NCI-H1105 treated with DMSO at 0.1 percent for 48 hours (cell line): ENCODE measurements at places on chromosomes 3 and 15.

GRCh38 chr3:188946351-188947240 is 225.2 kb upstream of the TPRG1 start:
- no peak for DNase-seq

DNA sequence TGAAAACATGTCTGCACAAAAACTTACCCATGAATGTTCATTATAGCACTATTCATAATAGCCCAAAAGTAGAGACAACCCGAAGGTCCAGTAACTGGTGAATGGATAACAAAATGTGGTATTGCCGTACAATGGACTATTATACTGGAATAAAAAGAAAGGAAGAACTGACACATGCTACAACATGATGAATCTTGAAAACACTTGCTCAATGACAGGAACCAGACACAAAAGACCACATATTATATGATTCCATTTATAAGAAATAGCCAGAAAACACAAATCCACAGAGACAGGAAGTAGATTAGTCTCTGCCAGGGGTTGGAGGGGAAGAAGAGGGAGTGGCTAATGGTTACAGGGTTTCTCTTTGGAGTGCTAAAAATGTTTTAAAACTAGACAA is 18.3 kb downstream of the SHC4 start:
- no peak for DNase-seq

DNA sequence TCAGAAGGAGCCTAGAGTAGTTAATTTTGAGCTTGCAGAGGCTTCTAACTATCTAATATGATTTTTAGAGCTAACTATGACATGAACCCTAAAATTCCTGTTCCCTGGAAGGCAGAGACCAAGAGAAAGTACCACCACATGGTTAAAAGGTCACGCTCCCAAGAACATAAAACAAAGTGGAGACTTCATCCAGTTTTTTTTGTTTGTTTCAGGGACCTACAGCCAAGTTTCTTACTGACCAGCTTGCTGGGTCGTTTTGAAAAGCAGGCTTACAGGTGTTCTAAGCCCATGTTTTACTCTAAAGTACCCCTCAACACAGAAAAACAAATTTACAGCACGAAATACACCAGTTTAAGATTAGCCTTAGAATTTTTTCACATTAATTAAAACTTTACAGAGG is 39.6 kb upstream of the SKIL start:
- DNase-seq = no peak

GRCh38 chr15:100959066-100960050 is 40.2 kb downstream of the LRRK1 start:
- DNase-seq = no peak

- DNase-seq = no peak
Observed at GRCh38 chr15:67186226-67186649, 68.2 kb downstream of the AAGAB start.

- DNase-seq = no peak
Observed at GRCh38 chr15:70767667-70768066, 4.3 kb upstream of the UACA start.

GRCh38 chr3:195907684-195907933 is 742 bp downstream of the TNK2 start:
- no peak for DNase-seq

- DNase-seq = peak; percentile 66
Observed at GRCh38 chr3:113695786-113696645, at the start of gene USF3. Gene USF3, minus strand, starts transcription at chr3:113696642. Its CDS starts 21,764 bp downstream, at chr3:113674878.

DNA sequence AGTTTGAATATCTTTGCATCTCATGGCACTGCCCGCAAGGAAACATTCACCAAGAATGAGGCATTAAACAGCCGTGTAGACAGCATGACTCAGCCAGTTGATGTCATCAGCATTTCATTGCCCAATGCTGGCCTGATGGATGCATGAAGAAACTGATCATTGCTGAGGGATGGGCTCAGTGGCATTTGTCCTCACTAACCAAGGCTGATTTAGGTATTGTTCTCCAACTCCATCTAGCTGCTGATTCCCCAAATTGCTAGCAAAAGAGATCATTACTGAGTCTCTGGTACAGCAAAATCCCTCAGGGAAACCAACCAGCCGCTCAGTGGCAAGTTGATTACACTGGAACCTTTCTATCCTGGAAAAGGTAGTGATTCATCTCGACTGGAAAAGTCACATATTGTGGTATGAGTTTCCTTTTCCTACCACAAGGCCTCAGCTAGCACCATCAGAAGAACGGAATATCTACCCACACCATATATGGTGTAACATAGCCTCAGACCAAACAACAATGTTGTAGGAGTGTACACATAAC is 186.5 kb upstream of the GAP43 start:
- no peak for DNase-seq

DNA sequence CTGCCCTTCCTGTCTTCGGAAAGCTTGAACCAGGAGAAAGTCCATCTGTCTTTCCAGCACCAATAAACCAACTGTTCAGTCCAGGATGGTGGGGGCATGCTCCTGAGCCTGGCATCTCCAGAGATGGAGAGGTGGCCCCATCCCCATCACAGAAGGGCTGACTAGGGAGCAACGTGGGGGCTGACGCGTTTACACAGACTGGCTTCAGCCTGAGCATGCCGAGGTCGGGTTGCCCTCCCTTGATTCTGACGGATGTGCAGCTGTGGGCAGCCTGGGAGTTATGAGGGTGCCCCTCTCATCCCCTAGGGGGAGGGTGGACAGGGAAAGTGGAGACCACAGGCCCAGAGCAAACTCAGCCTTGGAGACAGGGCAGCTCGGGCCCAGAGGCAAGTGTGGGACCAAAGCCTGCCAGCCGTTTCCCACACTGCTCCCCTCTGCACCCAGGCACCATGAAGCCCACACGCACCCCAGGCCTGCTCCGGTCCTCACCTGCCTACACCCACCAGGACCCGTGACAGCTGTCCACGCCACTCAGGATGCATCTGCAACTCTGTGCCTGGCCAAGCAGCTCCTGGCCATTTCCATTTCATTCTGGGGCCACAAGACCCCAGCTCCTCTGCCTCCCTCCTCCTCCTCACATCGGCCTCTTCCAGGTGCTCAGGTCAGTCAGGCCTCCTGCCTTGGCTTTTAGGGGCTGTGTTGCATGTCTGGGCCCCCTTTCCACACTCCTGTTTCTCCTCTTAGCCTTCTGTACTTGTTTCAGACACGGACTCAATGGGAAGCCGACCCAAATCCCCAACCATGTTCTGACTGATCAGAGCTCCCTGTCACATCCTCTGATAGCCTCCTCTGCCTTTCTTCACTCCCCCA is 48.2 kb upstream of the SLC41A3 start:
- no peak for DNase-seq

GRCh38 chr3:25380222-25380739 is 47.8 kb upstream of the RARB start:
- DNase-seq = no peak

DNA sequence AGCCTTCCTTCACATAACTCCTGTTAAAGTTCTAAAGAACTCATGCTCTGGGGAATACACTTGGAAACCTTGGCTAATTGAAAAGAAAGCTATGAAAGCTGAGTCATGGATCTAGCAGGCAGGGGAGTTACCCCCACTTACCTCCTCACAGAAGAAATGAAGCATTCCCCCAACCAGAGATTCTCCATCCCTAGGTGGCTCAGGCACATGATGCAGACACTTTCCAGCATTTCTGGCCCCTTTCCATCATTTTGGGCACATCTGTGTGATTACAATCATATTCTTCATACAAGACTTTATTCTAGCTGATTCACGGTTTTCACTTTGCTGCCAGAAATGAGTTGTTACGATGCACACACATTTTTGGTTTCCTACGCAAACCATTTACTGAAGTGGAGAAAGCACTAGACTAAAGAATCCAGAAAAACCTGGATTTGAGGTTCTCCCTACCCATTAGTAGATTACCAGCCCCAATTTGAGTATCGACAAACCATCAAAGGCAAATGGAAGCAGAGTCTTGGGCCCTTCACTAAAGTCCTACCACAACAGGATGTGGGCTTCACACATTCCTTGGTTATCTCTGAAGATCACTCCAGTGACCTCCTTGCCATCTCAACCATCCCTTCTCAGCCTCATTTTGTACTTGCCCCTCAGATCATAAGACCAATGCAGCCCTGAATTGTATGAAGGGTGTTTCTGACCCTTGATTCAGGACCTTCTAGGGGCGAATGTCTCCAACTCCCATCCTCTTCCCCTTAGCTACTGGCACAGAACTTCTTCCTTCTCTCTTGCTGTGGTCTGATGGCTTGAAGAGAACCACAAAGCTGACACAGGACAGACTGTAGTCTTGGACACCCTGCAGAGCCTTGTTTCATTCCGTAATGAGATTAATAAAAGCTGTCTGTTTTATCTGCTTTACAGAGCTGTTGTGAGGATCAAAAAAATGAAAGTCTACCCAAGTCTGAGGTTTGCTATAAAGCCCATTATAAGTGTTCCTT is 42.5 kb upstream of the SNRK start:
- DNase-seq = no peak

DNA sequence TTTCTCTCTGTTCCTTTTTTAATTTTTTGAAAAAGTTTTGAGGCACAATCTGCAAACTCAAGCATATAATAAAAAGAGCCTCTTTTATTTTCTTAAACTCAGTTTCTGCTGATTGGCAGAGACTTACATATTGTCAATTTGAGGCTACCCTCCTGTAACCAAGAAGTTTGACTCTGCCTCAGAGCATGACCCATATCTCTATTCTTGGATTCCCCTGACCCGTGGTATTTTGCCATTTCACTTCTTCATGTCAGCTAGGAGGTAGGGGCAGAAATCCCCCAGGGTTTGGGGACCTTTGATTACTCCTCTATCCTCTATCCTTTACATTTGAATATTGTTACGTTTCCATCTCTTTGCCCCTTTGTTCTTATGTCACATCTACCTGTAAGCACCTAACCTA is 479.1 kb upstream of the ALCAM start:
- no peak for DNase-seq

DNA sequence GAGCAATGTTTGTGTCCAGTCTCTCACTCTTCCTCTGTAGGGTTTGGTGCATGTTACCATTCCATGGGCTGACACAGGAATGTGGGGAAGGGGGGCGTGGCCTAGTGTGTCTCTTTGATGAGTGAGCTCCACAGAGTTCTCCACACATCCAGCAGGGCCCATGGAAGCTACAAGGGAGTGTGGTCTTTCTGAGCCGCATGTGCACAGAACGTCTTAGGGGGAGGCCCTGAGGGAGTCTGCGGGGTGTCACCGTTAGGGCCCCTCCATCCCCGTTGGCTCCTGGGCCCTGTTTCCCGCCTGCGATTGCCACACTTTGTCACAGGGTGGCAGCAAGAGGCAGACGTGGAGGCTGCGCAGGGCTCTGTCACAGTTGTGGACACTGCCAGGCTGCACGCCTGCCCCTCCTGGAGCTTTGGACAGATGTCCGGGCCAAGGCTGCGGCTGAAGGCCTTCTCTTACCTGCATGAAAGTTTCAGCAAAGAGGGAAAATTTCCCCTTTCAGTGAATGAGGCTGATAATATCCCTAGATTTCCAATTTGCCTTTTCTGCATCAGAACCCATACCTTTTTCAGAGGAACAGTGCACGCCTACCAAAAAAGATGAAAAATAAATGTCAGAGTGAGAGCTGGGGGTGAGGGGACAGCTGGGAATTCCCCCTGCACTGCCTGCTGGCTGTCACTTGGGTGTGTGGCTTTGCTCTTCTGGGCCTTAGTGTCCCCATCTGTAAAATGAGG is 24.3 kb downstream of the CACNA2D3 start:
- DNase-seq = peak; percentile 9

- DNase-seq = no peak
Observed at GRCh38 chr15:46646490-46646889, 1011.7 kb downstream of the SQOR start.

DNA sequence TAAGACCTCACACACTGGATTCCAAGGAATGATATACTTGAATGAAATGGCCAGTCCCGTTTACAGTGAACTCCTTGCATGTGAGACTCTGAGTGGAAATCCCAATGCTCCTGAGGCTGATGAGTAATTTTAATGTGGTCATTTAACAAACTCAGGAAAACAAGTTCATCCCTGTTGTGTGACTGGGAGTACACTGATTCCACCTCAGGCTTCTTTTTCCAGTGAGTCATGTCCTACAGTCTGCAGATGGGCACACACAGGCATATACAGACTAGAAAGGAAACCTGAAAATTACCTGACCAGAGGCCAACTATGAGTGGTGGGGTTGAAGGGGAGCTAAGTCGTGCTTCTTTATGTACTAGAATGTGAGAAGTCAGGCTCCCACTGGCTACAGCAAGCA is 5.8 kb downstream of the SQOR start:
- DNase-seq = no peak

DNA sequence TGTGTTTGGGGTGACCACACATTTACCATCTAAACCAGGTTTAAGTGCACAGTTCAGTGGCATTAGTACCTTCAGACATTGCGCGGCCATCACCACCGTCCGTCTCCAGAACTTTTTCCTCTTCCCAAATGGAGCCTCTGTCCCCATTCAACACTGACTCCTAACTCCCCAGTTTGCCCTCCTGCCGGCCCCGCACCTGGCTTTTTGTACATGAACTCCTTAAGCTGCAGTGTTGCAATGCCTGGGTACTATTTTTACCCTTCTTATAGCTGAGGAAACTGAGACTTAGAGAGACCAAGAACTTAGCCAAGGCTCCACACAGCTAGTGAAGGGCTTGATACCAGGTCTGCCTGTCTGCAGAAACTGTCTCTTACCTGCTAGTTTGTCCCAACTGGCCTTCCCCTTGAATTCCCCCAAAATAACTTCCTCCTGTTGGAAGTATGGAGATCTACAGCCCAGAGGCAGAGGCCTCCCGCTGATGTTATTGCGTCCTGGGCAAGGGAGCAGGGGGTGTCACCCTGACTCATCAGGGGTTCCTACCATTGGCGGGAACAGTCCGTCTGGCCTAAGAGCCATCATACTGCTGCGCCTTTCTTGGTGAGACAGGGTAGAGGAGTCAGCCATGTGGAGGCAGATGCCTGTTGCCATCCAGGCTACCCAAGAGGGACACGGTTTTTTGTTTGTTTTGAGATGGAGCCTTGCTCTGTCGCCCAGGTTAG is 65.6 kb downstream of the GRIP2 start:
- DNase-seq = no peak

DNA sequence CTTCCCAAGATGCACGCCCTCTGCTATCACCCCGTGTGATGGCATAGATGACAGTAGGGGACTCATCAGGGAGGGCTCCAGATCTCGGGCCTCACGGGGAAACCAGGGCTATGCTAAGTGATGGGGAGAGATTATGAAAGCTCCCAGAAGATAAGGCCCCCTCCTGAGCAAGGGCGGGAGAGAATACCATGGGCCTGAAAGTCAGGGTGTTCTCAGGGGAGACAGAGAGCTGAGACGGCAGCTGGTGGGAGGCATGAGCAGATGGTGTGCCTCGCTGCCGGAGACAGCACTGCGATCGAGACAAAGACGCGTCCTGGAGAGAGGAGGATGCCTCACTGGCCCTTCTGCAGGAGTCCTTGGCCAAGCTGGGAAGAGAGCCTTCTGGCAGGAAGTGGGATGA is 106.5 kb upstream of the ADPGK start:
- no peak for DNase-seq

GRCh38 chr15:29322415-29322814 is 52.8 kb upstream of the NSMCE3 start:
- peak; percentile 10 for DNase-seq

GRCh38 chr3:12356996-12357395 is 68.1 kb downstream of the PPARG start:
- no peak for DNase-seq

GRCh38 chr3:98817547-98818041 is 54.5 kb downstream of the ST3GAL6 start:
- peak; percentile 57 for DNase-seq

GRCh38 chr3:110793611-110794010 is 278.0 kb upstream of the NECTIN3 start:
- DNase-seq = no peak

- peak; percentile 71 for DNase-seq
Observed at GRCh38 chr3:164752812-164753211, 325.5 kb downstream of the SI start.
